ENCODE measurements at places on chromosomes 1 and 21.

DNA sequence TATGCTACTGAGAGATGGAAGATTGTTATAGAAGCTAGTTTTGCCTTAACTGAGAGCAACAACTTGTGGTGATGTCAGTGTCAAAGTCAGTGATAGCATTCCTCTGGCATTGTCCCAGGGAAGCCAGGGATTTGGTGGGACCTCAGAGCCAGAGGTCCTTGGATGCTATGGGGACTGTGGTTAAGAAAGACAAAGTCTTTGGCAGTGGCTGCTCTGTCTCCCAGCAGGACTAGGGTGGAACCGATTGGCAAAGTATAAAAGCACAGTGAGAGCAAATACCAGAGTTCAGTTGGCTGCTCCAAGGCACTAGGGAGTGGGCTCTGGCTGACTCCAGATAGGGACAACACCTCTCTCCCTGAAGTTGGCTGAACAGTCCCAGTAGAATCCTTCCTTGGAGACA, 104.8 kb downstream of the GDAP2 start:
- no peak for DNase-seq

DNA sequence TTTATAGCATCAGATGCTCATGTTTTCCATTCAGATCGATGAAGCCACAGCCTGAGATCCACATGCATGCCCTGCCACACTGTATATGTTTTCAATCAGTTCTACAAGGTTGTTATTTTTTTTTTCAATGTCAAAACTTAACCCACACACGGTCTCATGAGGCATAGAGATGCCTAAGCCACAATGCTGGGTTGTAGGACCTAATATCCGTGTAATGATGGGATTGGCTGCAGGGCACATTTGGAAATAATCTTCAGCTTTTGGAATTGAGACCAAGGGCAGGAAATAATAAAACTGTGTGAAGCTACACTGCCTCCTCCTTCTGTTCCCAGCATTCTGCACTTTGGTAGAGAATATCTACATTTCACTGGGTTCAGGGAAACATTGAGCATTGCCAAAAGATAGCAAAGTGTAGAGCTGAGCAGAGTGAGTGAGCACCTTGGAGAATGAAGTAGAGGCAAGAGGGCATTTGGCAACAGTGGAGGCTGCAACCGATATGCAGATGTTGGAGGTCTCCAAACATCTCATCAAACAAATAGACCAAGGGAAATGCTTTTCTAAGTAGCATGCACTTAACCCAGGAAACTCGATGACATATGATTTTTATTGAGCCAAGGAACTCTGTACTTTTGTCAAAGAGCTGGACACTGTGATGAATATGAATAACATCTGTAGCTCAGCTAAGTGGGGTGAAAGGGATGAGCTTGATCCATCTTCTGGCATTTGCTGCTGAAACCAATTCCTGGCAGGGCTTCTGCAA, 176.7 kb downstream of the LYPLAL1 start:
- DNase-seq: no peak

DNA sequence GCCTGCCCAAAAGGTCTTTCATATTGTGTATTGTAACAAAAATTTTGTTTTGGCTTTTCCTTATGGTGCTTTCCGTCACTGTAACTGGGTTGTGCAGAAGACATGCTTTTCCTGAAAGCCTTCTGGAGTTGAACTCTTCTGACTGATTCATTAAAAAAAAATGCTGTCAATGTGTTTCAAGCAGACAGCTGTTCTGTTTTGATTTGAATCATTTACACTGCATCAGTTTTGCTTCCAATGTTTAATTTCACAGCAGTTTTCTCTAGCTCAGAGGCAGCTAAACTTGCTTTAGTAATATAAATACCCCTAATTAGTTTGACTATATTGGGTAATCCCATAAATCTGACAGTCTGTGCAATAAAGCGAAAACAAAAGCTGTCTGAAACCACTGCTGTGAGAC, 7.9 kb downstream of the UTP11 start:
- DNase-seq: no peak

DNA sequence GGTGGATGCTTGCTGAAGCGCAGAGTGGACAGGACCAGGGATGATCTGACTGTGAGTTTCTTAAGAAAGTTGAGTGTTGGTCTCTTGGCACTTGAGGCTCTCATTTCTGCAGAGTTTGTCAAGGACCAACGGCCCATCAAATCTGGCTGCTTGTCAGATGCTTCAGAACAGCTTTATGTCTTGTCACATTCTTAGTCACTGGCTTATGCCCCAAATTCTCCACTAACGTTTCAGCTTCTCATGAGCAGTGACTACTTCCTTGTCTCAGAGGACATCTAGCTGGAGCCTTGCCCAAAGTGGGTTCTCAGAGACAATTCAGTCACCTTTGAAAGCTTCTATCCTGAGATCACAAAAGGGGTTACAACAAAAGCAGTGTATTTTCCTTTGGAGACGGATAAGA, 92.3 kb downstream of the ST6GALNAC5 start:
- DNase-seq: no peak

Data from esophagus muscularis mucosa (tissue), 4 donors.